ENCODE measurements at places on chromosomes 5 and 9.

GRCh38 chr5:27778121-27778520, 739.7 kb upstream of the CDH9 start:
- DNase-seq = no peak

DNA sequence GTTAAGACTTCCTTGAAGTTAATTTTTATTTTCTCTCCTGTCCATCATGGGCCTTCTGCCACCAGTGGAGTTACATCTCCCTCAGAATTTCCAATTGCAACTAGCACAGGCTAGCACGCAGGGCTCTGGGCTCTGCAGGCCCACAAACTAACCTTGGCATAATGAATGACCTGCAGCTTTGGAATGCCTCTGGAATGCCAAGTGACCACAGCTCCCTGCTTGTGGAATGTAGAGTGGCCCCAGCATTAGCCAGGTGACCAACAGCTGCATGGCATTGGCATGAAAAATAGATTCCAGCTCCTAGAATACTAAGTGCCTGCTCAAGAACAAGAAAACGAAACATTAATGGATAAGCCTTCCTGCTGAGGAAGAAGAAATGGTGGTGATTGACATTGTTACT, 726.1 kb downstream of the BRINP1 start:
- no peak for DNase-seq

GRCh38 chr5:152106571-152106970, 181.9 kb upstream of the GLRA1 start:
- no peak for DNase-seq

- no peak for DNase-seq
These were observed 151.2 kb downstream of the HACD4 start for GRCh38 chr9:20880271-20880670.

- no peak for DNase-seq
These were observed 159.6 kb upstream of the TBCA start for GRCh38 chr5:77935506-77936364.
